Muscle of back (tissue), 13 donors: ENCODE measurements at places on chromosomes 6 and 20.

GRCh38 chr6:17899491-17899890 is 87.9 kb downstream of the KIF13A start:
- DNase-seq = no peak

GRCh38 chr20:23326774-23327173 is 23.8 kb upstream of the NXT1 start:
- DNase-seq = no peak

GRCh38 chr6:31400467-31401289 is 2.7 kb upstream of the MICA start:
- peak; percentile 80 for DNase-seq

- DNase-seq = no peak
Measured at GRCh38 chr20:57482148-57482547, 42.8 kb downstream of the CTCFL start.

DNA sequence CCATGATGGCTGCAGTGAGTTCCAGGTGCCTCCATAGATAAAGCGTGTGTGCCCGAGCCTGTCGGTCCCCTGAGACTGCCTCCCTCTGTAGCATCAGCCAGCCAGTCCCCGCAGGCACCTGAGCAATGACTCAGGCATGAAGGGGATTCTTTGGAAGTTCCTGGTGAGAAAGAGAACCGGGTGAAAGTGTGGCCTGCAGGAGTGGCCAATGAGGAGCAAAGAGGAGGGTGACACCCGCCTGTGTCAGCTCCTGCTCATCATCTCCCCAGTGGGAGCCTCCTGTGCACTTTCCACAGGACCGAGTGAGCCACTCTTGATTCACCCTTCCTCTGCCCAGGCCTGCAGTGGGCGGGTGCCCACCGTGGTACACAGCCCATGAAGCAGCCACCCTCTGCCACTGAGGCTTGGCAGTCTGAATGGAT is 71.2 kb upstream of the PTPN1 start:
- DNase-seq = no peak

DNA sequence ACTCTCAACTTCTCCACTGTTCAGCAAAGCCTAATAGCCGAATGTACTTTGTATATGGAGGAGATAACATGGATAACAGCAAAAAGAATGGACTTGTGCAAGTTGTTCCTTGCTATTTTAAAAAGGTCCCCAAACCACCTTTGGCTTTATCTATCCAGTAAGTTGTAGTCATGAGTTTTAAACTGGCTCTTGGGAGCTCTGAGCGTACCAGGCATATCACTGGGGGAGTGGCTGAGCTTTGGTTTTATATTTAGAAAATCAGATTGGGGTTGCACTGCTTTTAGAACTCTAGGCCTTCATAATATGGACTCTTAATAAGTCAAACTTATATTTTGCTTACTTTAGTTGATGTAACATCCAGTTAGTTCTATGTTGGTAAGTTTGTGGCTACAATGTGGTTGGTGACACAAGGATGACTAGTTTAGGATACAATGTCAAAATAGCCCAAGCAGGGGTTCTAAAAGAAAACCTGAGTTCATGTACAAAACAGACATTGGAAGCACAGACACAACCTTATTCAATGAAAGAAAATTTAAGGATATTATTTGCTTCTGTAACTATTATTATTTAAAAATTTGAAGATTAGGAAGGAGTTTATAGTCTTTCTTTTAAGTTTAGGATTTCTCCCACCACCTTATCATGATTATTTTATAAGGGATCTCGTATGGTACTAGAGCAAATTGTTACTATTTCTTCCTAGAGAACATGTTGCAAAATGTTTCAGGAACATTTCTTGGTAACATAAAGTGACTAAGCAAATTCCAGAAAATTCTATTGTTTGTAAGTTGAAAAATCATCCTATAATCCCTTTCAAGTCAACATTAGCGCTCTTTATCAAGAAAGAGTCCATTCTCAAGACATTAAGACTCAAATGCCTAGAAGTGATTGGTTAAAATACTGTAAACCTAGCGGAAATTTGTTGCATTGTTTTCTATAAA is 165.8 kb upstream of the SUPT3H start:
- DNase-seq = no peak

DNA sequence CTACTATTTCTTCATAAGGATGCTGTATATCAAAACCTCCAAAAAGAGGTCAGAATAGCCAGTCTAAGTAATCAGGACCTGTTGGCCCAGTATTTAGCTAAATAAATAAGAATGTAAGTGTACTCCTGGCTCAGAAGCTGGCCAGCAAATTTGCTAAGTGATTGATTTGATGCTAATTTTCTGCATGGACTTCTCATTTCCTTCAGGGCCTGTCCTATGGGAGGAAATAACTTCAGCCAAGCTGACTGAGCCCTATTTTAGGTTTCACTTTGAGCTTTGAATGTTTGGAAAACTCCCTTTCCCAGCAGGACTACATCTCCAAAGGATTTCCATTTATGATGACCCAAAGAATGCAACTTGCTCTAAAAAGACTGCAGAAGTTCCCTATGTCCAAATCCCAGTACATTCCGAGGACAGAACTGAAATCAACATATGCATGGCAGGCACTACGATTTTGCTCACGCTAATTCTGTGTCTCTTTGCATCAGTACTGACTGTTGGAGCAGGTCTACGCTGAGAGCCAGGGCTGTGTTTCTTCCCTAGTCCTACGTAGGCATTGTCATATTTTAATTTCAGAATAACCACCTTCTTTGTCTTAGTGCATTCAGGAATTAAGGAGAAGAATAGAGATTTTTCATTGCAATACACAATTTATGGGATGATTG is 441.4 kb upstream of the PLCB4 start:
- peak; percentile 82 for DNase-seq

DNA sequence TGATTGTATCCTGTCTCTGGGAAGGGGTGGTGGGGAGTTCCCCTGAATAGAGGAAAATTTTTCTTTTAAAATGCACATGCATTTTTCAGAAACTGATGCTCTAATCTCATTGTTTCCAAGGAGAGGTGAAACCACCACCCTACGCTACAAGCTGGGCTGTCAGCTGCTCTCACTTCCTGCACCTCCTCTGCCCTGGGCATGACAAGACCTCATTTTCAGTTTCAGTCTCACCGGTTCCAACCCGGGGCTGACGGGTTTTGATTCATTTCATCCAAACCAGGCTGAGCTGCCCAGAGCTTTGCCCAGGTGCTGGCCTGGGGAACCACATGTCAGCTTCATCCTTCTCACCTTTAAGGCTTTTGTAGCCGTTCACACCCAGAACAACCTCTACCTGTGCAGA is 99.7 kb downstream of the EYA2 start:
- DNase-seq = no peak

GRCh38 chr6:79134699-79135474 is 56.8 kb upstream of the PHIP start:
- no peak for DNase-seq

GRCh38 chr6:168182366-168182765 is 103.4 kb upstream of the FRMD1 start:
- DNase-seq = no peak

DNA sequence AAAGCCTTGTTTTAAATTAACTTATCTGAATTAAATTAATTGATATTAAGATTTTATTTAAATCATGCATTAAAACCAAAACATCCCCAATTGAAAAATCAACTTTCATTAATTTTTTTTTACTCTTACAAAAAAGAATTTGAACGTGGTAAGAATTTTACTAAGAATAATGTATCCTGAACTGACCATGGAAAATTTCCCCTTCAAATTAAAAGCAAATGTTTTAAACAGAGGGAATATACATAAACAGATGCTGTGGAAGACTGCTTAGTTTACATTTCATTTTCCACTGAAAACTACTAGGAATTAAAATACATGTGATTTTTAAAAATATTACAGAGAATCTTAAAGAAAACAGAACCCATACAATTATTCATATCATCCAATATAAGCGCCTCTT is 2.3 kb downstream of the RNF24 start:
- no peak for DNase-seq

GRCh38 chr20:16083639-16084280 is 489.5 kb downstream of the KIF16B start:
- DNase-seq = no peak

DNA sequence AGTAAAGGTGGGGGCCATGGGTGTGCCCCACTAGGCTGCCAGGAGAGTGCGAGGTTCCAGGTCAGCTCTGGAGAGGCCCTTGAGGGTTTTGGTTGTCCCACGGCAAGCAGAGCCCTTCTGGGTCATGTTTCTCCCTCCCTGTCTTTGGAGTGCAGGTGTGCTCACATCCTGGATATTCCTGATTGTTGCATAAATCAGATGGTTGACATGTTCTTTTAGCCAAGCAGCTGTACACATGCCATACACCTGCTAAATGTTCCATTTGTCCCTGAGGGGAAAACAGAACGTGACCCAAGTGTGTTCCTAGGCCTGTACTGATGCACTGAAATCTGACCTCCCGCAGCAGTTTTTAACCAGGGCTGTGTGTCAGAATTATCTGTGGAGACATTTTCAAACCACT is 77.5 kb upstream of the BEND3 start:
- DNase-seq = peak; percentile 14
